ENCODE measurements at places on chromosomes 16 and 17.

- DNase-seq, result no peak
These were observed 63.5 kb upstream of the USP7 start for GRCh38 chr16:9027070-9027799.

DNA sequence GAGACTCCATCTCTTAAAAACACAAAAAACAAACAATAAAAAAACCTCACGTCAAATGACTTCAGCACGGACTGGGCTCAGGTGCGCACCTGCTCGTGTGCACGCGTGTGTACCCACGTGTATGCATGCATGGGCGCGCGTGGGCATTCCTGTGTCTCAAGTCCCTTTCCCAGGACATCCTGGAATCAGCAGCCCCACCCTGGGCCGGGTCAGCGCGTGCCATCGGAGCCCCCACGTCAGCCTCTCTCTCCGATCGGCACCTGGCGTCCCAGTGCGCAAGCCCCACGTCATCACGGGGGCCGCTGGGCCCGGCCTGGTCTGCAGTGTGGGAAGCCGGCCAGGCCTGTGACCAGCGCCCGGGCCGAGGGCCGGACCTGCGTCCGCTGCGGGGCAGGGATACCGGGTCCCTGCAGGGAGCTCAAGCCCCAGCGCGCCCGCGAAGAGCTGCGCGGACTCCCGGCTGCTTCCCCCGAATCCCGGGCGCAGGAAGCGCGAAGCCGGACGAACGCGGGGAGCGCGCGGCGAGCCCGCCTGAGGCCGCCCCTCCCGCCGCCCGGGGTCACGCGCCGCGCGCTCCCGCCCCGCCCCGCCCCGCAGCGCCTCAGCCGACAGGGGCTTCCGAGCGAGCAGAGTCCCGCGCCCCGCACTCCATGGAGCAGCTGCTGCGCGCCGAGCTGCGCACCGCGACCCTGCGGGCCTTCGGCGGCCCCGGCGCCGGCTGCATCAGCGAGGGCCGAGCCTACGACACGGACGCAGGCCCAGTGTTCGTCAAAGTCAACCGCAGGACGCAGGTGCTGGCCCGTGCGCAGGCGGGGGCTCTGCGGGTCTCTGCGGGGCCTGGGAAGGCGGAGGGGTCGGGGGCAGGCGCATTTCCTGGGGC, at the start of gene FN3K:
FN3K (plus strand) TSS at position 629 of the 880 bp plus-strand sequence; CDS start at position 651, 22 bp downstream.
- DNase-seq, result no peak

DNA sequence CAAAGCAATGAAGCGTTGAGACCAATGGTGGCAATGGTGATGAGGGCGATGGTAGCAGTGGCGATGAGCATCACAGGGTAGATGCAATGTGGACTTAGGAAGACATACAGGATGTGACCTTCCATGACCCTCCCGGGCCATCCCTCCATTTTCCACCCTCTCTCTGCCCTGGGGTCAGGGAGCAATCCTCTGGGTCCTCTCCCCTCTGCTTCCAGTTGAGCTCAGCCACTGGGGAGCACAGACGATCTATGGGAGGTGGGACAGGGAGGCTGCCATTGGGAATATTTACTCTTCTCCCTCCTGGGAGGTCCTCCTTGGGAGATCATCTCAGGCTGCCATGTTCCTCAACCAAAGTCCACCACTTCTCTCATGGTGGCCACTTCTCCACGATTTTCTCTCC, 260.7 kb upstream of the FOXF1 start:
- no peak for DNase-seq

DNA sequence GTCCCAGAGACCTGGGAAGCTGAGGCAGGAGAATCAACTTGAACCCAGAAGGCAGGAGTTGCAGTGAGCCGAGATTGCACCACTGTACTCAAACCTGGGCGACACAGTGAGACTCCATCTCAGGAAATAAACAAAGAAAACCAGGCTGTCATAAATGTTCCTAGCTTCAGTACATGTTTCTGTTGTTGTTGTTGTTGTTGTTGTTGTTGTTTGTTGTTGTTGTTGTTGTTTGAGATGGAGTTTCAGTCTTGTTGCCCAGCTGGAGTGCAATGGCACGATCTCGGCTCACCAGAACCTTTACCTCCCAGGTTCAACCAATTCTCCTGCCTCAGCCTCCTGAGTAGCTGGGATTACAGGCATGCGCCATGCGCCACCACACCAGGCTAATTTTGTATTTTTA, 452.5 kb downstream of the HS3ST3B1 start:
- no peak for DNase-seq

DNA sequence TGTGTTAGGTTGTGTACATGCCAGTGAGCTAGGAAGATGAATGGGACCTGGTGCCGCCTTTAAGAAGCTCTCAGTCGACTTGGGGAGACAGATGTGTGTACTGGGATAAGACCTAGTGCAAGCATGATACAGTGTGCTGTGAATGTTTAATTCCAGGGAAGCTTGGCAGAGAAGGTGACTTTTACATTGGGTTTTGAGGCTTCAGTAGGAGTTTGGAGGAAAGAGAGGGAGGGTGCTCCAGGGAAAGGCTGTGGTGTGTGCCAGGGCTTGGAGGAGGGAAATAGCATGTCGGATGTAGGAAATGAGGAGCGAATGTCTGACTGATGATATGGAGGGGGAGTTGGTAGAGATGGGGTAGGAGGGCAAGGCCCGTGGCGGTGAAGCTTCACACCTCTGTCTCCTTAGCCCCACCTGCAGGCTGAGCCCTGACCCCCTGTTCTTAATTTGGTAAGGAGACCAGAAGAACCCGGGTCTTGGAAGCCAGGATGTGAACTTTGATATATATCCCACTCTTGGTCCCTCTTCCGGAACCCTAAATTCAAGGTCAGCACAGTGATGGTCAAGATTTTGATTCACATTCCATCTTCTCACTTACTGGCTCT, 76.6 kb downstream of the PLCG2 start:
- DNase-seq, result no peak

GRCh38 chr16:77289331-77289809, 90.2 kb downstream of the SYCE1L start:
- no peak for DNase-seq

DNA sequence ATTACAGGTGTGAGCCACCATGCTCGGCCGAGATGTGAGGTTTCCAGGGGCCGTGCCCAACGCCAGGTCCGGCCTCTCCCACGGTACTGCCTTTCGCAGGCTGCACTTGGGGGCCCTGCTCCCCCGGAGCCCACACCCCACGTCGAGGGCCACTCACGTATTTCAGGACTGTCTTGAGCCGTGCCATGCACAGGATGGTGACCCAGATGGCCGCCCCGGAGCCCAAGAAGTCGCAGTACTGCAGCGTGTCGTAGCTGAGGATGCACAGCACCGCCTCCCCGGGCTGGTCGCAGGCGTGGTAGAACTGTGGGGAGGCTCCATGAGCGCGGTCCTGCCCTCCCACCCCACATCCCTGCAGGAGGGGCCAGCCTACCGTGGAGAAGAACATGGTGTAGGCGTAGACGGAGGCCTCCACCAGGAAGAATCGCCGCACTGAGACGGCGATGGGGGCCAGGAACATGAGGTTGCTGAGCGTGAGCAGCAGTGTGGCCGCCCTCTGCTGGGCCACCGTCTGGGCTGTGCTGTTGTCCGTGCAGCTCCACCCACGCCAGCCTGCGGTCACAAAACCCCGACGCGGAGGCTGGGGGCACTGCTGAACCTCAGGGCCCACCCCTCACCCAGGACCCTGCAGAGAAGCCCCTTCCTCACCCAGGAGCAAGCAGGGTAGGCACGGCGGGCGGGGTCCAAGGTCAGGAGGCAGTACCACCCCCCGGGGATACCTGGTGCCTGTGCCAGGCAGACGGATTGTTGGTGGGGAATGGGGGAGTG, 3.7 kb upstream of the MRPL28 start:
- DNase-seq, result no peak

- no peak for DNase-seq
These were observed 78.5 kb upstream of the BCAR1 start for GRCh38 chr16:75329943-75330342.

- DNase-seq, result peak; percentile 60
These were observed 81.1 kb downstream of the ANKRD11 start for GRCh38 chr16:89409161-89409711.

DNA sequence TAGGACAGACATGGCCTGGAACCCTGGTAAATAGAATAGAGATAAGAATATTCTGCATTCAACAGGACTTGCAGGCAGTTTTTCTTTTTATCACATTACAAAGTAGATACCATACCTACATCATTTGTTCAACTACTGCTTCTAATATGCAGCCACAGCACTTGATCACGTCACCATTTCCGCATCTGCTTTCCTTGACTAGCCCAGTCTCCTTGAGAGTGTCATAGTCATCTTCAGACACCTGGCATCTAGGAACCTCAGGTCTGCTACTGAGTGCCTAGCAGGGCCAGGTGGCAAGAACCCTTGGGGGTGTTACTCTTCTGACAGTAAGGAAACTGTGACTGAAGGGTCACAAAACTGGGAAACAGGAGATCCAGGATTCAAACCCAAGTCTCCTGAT, 93.2 kb upstream of the TOB1 start:
- no peak for DNase-seq

GRCh38 chr17:28942925-28943324, 8.4 kb downstream of the PHF12 start:
- DNase-seq, result no peak

GRCh38 chr16:79769270-79769927, 168.9 kb upstream of the MAF start:
- no peak for DNase-seq

- peak; percentile 83 for DNase-seq
These were observed 5.3 kb upstream of the ZNF689 start for GRCh38 chr16:30615358-30616091.

GRCh38 chr17:36544044-36544306, 744 bp upstream of the GGNBP2 start:
- peak; percentile 51 for DNase-seq

DNA sequence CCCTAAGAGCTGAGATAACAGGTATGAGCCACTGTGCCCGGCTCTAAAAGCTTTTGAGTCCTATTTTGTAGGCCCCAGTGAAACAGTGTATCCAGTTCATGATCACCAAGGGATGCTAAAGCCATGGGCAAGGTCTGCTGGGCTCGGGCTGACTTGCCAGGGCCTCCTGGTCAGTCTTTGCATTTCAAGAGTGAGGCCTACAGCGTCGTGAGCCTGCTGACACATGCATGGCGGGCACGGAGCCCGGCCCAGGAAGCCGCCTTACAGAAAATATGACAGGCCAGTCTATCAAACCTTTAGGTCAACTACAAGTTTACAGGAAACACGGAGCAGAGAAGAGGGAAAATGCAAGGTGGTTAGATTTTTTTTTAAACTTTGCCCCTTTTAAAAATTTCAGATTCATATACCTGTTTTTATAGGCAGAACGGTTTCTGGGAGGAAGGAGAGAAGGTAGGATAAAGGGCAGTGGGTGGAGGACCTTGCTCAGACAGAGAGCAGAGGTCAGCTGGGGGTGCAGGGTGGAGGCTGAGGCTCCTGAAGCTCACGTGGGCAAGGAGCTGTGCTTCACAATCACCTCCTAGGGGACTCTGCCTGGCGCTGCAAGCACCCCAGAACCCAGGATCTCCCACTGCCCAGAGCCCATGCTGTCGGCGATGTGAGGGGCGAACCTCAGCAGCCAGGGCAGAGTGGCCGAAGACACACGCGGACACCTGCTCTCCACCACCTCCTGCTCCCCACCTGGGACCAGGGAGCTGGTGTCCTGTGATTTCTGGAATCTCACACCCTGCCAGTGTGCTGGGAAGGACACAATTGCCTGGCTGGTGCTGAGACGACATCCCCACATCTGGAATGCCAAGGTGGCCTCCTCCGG, 21.3 kb downstream of the C16orf95 start:
- DNase-seq, result no peak

GRCh38 chr16:89320782-89321501, 103.4 kb downstream of the ZNF778 start:
- DNase-seq, result no peak

GRCh38 chr17:4859816-4860625, 26.9 kb downstream of the MINK1 start:
- DNase-seq, result no peak

DNA sequence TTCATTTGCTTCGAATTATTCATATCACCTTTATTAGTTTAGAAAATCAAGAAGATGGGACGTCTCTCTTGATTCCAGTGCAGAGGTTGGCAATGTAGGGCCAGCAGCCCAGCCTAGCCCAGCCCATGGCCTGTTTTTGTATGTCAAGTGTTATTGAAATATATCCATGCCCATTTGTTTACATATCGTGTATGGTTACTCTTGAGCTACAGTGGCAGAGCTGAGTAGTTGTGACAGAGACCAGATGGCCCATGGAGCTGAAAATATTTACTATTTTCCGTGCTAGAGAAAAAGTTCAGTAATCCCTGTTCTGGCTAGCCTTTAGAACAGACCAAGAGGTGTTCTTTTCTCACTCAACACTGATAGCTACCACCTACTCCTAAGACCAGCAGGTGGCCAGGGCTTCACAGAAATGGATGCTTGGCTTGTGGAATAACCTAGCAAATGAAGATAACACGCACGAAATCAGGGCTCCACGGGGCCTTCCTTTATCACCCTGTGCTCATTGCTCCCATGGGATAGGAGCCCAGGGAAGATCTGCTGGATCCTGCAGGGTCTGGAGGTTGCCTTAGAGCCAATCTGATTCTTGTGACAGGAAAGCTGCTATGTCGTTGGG, 123.2 kb upstream of the ANKFN1 start:
- no peak for DNase-seq

GRCh38 chr16:15855704-15856003, 1.2 kb downstream of the MYH11 start:
- no peak for DNase-seq

GRCh38 chr16:10228779-10229178, 46.6 kb upstream of the GRIN2A start:
- no peak for DNase-seq

GRCh38 chr17:45313996-45314740, 2.7 kb downstream of the MAP3K14 start:
- peak; percentile 79 for DNase-seq

- DNase-seq, result no peak
These were observed 227.3 kb upstream of the IRX5 start for GRCh38 chr16:54703339-54703738.

- no peak for DNase-seq
These were observed 2402.8 kb downstream of the TP53TG3F start for GRCh38 chr16:35862242-35862641.

DNA sequence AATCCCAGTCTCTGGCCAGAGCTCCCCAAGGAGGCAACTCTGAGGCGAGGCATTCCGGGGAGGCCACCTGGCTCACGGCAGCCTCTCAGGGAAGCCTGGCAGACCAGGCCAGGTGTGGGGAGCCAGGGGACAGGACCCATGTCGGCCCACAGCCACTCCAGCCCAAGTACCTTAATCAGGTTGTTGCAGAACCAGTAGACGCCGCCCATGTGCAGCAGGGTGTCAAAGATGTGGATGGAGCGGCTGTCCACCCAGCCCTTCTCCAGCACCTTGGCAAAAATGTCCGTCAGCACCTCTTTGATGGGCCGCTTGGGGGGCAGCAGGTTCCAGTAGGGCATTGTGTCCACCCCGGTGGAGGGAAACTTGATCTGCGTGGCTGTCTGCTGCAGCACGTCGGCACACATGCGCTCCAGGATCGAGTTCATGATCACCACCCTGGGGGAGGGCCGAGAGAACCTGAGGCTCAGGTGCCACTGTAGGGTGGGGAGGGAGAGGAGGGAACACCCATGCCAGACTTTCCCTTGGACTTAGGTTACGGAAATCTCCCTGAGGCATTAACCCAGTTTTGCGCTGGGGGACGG, 7.8 kb downstream of the CSF3 start:
- DNase-seq, result no peak

- DNase-seq, result no peak
These were observed 4.6 kb downstream of the SEC14L5 start for GRCh38 chr16:4962716-4963115.

- DNase-seq, result no peak
These were observed 87.8 kb downstream of the WNT3 start for GRCh38 chr17:46730679-46731078.

GRCh38 chr17:8324923-8325322, 14.7 kb upstream of the ODF4 start:
- no peak for DNase-seq

All from activated CD4-positive, alpha-beta T cell treated with anti-CD3 and anti-CD28 coated beads, Interleukin-10, Interleukin-2, amounts not matched to agents 100 ng/mL and 50 ng/mL, durations not matched to agents 16 hours and 8 hours (primary cell).